ENCODE measurements at places on chromosomes 2 and 18. TPM values are rescaled to one million over a fixed set of nuclear protein-coding genes. Genes with fewer than 3 reads are reported as not detected.

DNA sequence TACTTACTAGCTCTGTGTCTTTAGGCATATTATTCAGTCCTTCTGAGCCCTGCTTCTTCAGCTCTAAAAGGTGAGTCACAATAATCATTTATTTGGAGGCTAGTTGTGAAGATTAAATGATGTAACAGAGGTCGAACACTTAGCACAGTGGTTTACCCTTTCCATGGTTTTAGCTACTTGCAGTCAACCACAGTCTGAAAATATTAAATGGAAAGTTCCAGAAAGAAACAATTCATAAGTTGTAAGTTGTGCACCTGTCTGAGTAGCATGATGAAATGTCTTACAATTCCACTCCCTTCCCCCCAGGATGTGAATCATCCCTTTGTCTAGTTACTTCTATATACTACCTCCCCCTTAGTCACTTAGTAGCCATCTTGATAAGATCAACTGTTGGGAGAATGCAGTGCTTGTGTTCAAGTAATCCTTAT is 217.6 kb upstream of the THUMPD2 start:
- DNase-seq, result no peak

Gene HOXD1
- total RNA-seq, result 1.4 TPM

Gene CCDC85A
- total RNA-seq, result 0.70 TPM

- DNase-seq, result no peak
Measured at GRCh38 chr2:188979187-188980114, 5.3 kb downstream of the COL3A1 start.

GRCh38 chr2:11534746-11535484 is 1.1 kb downstream of the GREB1 start:
- DNase-seq, result no peak

DNA sequence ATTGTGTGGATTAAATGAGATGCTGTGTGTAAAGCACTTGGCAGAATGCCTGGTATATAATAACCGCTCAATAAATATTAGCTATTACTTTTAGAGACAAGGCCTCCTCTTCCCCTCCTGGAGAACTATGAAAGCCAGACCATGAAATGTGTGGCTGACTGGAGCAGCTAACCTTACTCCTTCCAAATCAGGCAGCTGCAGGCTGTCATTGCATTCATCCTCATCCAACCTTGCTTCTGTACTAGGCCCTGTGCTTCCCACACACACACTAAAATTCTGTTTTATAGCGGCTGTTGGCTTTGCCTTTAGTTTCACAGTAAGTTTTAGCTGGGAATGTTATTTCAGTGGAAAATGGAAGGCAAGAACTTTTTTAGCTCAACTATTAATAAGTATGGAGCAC is 10.2 kb upstream of the SP9 start:
- DNase-seq, result no peak
